ENCODE measurements at places on chromosomes 2 and 18.

GRCh38 chr18:58516514-58517285, 112.2 kb downstream of the ALPK2 start:
- DNase-seq: no peak

DNA sequence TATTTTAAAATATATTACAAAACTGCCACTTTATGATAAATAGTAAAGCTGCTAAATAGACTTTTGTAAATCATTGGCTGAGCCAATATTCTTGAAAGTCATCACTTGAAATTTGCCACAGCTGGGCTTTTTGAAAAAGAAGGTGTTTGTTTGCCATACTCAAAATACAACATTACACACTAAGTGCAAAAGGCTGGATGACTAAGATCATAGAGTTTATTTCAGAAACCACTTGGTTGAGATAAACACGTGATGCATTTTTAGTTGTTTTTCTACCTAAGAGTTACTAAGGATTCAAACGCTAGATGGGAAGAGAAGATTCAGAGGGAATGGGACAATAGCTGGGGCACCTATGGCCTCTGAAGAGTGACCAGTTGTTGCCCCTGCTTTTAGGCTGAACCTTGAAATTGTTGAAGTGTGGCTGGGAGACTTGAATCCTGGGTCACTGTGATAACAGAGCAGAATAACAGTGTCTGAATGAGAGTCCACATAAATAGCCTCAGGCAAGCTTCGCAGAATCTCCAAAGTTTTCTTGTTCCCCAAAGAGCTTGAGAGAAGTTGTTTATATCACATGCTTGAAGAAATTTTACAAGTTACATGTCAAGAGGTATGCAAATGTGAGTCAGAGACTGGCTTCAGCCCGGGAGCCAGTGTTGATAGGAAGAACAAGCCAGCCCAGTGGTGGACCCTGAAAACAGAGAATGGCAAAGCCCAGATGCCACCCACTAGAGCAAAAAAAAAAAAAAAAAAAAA, 409.8 kb downstream of the GPD2 start:
- DNase-seq: no peak

DNA sequence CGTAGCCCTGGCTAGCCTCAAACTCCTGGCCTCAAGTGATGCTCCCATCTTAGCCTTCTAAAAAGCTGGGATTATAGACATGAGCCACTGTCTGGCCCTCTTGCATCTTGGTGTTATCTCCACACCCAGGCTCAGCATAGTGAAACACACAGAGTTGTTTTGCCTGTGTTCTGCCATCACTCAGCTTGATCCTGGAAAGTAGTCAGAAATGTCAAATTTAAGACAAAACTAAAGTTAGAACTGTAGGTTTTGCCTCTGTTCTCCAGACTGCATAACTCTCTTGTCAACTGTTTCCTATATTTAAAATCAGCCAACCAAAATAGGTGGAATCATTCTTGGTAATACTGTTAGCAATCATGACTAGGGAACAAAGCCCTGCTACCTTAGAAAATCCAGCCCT, 72.1 kb upstream of the GULP1 start:
- no peak for DNase-seq

DNA sequence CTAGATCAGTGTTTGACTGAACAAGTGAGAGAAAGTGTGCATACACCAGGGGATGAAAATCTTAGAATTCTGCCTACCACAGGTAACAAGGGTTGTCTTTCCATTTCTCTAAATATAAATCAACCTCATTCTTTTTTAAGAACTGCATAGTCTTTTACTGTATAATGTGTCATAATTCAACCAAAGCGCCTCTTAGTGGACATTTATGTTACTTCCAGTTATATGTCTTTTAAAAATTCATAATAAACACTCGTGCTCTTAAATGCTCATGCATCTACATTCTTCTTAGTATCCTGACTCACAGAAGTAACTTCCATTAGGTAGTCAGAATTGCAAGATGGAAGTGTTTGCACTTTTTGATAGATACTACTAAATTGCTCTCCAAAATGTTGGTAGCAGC, 76.2 kb downstream of the CHRNA1 start:
- no peak for DNase-seq

GRCh38 chr2:106995556-106995955, 109.6 kb upstream of the ST6GAL2 start:
- no peak for DNase-seq

GRCh38 chr18:4444306-4444705, 10.8 kb downstream of the DLGAP1 start:
- no peak for DNase-seq

- no peak for DNase-seq
These were observed 36.2 kb downstream of the ACOXL start for GRCh38 chr2:110768591-110768990.

GRCh38 chr18:79988451-79989194, at the start of gene TXNL4A:
TSS of gene TXNL4A (minus strand) at chr18:79988563. CDS start at chr18:79988392, 171 bp downstream.
- peak; percentile 12 for DNase-seq

DNA sequence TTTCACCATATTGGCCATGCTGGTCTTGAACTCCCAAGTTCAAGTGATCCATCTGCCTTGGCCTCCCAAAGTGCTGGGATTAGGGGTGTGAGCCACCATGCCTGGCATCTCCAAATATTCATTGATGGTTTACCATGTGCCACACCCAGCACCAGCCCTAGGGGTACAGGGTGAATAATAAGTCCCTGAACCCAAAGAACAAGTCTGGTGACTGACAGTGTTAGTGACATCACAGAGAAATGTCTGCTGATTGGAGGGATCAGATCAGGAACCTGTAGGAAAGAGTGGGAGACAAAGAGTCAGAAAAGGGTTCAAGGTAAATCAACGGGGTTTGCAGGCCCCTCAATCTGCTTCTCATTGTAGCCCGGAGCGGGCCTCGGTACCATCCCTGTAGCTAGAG, 118.4 kb upstream of the NABP1 start:
- no peak for DNase-seq
